Stimulated activated CD8-positive, alpha-beta memory T cell treated with anti-CD3 and anti-CD28 coated beads, Interleukin-4, amount 100 ng/mL, for 1 hour (primary cell): ENCODE measurements at places on chromosomes 16 and 17.

GRCh38 chr17:79618383-79619067, 7.7 kb upstream of the RBFOX3 start:
- DNase-seq = no peak

DNA sequence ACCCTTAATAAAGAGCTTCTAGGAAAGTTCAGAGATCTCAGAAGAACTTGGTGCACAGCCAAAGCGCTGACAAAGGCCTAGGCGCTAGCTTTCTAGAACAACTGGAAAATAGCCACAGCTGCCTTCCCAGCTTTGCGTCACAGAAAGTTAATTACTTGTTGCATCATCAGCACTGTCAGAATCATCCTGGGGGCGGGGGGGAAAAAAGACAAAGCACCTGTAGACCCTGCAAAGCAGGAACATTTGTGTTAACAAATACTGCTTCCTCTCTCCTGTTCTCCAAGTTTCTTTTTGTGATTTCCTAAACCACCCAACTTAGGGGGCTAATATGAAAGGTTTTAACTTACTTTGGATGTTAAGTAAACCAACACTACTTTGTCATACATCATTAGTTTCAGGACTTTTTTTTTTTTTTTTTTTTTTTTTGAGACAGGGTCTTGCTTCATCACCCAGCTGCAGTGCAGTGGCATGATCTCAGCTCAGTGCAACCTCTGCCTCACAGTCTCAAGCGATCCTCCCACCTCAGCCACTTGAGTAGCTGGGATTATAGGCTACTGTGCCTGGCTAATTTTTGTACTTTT, 4.8 kb upstream of the AARSD1 start:
- no peak for DNase-seq

DNA sequence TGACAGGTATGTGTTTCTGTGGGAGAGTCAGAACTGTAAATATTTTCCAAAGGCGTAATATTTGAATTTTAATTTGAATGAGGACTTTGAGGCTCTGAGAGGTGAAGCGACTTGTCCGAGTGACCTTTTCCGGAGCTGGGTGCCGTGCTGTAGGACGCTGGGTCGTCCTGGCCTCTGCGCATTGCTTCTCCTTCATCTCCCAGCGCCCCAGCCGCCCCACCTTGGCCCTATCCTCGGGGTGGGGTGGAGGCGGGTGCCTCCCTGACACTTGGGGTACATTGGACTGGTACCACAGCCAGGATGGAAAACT, 147.8 kb downstream of the SPECC1 start:
- no peak for DNase-seq

DNA sequence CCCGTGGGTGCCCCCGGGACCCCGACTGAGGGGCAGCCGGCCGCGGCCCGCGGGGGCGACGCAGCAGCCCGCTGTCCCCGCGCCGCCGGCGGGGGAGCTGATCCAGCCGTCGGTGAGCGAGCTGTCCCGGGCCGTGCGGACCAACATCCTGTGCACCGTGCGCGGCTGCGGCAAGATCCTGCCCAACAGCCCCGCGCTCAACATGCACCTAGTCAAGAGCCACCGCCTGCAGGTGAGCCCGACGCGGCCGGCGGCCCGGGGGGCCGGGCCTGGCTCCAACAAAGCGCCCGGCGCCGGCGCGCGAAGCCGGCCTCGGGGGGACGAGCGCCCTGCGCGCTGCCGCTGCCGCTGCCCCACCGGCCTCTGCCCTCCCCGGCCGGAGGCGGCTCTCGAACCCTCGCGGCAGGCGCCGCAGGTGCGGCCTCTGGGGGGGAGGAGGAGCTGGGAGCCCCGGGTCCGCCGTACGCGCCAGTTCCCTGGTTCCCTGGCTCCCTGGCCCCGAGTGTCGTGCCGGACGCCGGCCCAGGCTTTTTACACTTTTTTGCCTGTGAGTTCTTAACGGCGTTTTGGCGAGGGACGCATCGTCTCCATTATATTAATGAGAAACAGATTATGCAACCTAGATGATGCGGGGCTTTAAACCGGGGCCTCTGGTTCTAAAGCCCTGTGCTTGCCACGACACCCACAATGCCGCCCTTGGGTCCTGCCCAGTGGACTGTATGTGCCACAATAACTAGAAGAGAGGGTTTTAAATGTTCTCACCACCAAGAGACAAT, 521 bp downstream of the ATMIN start:
- DNase-seq = no peak

GRCh38 chr16:67481561-67482232, 740 bp upstream of the ATP6V0D1 start:
- DNase-seq = no peak

DNA sequence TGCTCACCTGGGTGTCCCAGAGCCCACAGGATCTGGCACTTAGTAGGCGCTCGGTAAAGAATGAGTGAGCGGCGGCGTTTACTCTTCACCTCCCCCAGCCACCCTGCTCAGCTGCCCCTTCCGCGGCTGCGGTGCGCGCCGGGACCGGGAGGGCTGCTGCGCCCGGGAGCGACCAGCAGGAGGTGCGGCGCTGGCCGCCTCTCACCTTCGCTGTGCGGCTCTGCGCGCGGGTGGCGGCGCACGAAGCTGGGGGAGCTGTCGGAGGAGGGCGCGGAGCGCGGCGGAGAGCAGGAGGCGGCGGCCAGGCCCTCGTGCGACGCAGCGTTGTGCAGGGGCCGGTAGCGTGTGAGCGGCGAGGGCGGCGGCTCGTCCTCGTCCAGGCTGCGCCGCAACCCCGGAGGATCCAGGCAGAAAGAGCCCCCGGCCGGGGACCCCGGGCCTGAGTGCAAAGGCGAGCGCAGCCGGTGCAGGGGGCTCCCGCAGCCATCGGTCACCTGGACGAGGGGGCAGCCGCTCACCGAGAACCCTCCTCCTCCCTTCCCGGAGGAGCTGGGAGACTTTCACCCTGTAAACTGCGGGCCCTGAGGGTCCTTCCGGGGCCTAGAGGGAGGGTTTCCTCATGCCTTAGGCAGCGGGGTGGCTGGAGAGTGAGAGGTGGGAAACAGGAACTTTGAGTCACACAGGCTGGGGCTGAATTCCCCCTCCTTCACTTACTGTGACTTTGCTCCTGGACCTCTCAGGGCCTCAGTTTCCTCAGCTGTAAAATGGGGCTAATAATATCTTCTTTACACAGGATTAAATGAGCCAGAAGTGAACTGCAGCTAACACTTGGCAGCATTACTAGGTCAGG, 12.5 kb downstream of the SAMD14 start:
- DNase-seq = peak; percentile 36

- no peak for DNase-seq
Measured at GRCh38 chr16:57612494-57612893, 15.9 kb upstream of the ADGRG1 start.
